Upper lobe of right lung (tissue), 1 donor: ENCODE measurements at places on chromosomes 3 and 15. TPM values are rescaled to one million over a fixed set of nuclear protein-coding genes. Genes with fewer than 3 reads are reported as not detected.

The GOLGA8A gene
- 80.8 TPM for total RNA-seq

- H3K27ac ChIP-seq = peak overlapping the region; percentile 37
- no peak overlapping the region for H3K4me3 ChIP-seq
- H3K36me3 ChIP-seq = peaks cover 5% of the 10 kb centered on the region
- no peaks in the 10 kb centered on the region for H3K27me3 ChIP-seq
- peaks cover 70% of the 10 kb centered on the region for H3K4me1 ChIP-seq
- DNase-seq = no peak
Observed at GRCh38 chr15:101239724-101240136, 12.1 kb downstream of the CHSY1 start.

DNA sequence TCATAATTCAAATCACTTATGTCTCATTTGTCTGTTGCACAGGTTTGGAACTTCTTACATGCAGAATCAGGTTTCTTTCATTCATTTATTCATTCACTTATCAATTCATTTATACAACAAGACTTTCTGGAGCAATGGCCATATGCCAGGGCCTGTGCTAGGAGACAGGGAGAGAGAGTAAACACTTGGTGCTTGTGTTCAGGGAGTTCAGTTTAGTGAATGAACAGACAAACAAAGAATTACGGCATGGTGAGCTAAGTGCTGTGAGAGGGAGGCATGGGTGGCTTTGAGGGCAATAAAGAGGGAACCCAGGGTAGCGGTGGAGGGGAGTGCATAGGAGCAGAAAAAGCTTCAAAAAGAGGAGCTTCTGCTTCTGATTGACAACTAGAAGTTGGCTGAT is 8.5 kb upstream of the IREB2 start:
- no peaks in the 10 kb centered on the region for H3K27me3 ChIP-seq
- H3K4me3 ChIP-seq = no peak overlapping the region
- H3K27ac ChIP-seq = no peak overlapping the region
- H3K4me1 ChIP-seq = no peaks in the 10 kb centered on the region
- DNase-seq = no peak

DNA sequence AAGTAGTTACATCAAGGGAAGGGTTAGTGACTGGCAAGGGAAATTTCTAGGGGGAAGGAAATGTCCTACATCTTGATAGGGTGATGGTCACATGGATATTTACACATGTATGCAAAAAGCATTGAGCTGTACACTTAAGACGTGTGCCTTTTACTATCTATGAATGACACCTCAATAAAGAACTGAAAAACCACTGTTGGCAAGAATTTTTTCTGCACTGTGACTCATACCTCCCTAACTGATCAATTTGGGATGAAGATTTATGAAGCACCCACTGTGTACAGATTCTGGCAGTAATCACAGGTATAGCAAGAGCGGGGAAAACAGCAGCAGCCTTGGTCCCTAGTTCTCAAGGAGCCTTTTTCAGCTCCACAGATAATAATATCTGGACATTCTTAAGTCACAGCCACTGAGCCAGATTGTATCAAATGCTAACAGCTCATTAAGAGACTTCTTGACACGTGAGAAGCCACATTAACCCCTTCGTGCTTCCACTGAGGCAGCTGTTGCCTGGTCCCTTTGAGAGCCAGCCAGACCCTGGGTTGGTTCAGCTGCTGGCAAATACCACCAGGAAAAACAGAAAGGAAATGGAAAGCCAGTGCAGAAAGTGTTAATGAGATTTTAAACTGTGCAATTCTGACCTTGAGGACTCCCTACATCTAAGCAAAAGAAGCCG is 32.0 kb upstream of the GALNT15 start:
- no peaks in the 10 kb centered on the region for H3K27me3 ChIP-seq
- H3K4me1 ChIP-seq = peaks cover 5% of the 10 kb centered on the region
- DNase-seq = no peak
- no peak overlapping the region for H3K4me3 ChIP-seq
- no peaks in the 10 kb centered on the region for H3K36me3 ChIP-seq

The SLC28A1 gene
- total RNA-seq = not detected

The C3orf62 gene
- total RNA-seq = 6.8 TPM
